ENCODE measurements at places on chromosomes 5 and 9.

DNA sequence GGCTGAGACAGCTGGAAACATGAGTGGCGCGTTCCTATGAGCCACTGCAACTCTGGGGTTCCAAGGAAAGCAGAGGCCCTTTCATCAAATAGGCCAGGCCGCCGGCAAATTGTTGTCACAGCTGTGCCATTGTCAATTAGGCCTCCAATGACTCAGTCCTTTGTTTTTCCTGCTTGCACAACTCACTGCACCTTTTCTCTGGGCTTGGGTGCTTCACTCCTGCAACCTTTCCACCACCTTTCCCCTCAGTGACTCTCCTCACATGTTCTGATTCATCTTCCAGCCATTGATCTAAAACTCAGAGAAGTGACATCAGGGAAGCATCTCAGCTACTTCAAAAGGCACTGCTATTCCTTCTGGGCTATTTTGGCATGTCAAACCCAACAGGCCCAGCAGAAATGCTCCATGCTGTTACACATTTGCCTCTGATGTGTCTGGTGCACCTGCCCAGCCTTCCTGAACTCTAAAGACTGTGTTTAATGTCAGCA is 653.7 kb downstream of the NR2F1-AS1 start:
- no peak for DNase-seq

- no peak for DNase-seq
Observed at GRCh38 chr5:176400382-176401156, 12.0 kb downstream of the HIGD2A start.

DNA sequence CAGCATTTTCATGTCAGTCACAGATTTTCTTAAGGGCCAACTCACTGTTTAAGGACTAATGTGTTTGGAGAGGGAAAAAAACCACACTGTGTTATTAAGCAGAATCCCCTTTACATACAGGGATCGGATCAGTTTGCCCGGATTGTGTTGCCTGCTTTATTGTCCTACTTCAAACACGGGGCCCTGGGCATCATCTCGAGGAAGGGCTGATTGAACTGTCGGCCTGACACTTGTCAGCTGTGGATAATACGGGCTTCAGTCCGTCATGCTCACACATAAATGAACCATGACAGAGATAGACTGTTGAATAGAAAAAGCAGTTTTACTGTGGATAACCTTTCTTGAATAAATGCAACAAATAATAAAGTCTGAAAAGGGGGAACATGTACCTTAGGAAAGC is 325.0 kb downstream of the ZSWIM6 start:
- DNase-seq, result no peak

DNA sequence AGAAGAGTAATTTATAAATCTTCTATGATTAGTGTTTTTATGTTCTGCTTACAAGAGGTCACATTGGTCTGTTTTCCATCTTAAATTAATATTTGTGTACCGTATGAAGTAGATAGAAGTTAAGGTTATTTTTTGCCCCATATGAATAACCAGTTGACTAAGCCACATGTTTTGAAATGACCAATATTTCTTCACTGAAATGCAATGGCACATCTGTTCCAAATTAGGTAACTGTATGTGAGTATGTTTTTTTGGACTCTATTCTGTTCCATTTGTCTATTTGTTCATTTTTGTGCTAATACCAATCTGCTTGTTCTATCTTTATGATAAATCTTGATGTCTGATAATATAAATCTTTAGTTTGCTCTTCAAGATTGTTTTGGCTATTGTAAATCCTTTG is 17.7 kb downstream of the JAK2 start:
- DNase-seq, result no peak

DNA sequence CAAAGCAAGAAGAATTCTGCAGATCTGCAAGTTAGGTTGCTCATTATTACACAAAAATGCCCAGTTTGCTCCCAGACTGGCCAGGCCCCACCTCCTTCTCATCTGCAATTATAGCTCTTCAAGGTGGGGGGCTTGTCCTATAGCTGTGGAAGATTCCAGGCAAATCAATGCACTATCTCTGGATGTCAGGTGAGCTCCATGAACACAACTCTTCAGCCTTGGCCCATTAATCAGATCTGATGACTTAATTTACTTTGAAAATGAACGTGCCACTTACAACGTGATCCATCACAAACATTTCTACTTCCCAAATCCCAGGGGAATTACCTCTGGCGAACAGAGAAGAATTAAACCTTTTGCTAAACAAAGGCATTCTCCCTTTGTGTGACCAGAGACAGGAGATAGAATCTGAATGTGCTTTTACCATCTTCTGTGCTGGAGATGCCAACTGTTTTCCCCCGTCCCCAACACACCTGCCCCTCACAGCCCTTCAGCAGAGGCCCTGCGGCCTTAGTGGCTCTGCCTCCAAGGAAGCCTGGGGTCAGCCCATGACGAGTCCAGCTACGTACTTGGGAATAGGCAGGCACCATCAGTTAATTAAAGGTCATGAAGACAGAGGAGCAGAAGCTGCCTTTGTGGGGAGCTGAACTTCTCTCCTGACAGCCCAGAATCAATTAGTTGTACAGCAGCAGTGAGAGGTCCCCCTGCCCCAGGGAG is 60.5 kb downstream of the SNX18 start:
- DNase-seq, result no peak

- no peak for DNase-seq
Observed at GRCh38 chr5:137622850-137623249, 113.0 kb downstream of the KLHL3 start.

GRCh38 chr5:125505115-125505514 is 758.7 kb upstream of the ZNF608 start:
- no peak for DNase-seq

DNA sequence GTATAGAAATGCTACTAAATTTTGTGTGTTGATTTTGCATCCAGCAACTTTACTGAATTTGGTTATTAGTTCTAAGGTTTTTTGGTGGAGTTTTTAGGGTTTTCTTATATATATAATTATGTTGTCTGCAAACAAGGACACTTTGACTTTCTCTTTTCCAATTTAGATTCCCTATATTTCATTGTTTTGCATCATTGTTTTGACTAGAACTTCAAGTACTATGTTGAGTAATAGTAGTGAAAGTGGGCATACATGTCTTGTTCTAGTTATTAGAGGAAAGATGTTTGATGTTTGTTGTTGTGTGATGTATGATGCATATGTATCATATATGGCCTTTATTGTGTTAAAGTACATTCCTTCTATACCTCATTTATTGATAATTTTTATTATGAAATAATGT is 362.3 kb upstream of the PRR16 start:
- no peak for DNase-seq

DNA sequence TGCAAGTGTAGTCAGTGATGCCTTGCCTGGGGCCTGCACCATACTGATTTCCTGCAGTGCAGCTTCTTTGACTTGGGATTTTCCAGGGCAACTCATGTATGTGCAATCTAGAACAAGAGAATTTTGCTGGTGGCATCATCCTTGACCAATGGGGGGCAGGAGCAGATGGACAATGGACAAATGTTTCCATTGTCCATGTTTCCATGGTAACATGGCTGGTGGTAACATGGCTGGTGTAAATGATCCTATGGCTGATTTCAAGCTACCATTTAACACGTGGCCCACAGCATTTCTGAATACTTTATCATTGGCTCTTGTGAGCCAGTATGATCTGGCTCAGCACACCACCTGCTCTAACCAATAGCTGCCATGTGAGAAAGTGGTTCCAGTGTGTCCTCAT is 130.1 kb upstream of the OSMR start:
- DNase-seq, result no peak

DNA sequence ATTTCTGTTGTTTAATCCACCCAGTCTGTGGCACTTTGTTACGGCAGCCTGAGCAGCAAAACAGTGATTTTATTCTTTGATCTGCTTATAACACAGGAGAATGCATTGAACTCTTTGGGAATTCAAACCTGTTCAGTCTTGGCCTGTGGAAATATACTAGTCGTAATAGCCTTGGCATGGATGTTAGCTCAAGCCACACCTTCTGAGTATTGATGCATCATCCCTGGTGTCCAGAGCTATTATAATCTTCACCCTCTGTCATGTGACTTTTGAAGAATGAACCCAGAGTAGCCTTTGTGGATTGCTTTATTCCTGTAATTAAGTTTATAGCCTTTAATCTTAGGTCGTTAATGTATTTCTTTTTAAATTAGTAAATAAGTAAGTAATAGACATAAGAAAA is 50.8 kb upstream of the TEX48 start:
- no peak for DNase-seq

- DNase-seq, result no peak
Observed at GRCh38 chr9:34337403-34337802, 8.0 kb downstream of the NUDT2 start.

DNA sequence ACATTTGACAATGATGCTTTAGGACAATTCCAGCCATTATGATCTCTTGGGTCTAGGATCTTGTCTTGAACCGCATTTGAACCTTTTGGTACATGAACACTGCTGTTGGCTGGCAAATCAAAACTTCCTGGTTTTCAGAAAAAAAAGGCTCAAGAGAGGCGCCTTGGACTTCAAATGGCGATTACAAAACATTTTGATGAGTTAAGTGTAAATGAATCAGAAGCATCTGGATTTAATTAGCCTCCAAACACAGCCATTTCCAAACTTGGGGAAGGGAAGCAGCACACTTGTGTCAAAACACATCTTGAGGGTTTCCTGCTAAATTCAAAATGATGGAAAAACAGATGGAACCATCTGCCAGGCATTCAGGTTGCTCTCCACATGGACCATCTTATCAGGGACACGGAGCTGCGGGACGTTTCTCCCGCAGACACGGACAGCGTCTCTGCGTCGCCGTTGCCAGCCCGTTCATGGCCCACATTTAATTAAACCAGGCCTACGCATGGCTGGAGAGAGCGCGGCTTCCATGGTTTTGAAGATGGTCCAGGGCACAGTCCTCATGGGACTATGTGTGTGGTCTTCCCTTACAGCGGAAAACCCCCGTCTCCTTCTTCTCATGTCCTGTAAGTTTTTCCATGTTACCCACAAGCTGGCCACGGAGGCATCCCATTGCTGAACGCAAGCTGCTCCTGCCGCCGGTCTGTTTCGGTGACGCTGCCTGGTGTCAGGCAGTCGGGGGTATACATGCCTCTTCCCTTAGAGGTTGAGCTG is 55.8 kb upstream of the PTCH1 start:
- DNase-seq, result no peak

DNA sequence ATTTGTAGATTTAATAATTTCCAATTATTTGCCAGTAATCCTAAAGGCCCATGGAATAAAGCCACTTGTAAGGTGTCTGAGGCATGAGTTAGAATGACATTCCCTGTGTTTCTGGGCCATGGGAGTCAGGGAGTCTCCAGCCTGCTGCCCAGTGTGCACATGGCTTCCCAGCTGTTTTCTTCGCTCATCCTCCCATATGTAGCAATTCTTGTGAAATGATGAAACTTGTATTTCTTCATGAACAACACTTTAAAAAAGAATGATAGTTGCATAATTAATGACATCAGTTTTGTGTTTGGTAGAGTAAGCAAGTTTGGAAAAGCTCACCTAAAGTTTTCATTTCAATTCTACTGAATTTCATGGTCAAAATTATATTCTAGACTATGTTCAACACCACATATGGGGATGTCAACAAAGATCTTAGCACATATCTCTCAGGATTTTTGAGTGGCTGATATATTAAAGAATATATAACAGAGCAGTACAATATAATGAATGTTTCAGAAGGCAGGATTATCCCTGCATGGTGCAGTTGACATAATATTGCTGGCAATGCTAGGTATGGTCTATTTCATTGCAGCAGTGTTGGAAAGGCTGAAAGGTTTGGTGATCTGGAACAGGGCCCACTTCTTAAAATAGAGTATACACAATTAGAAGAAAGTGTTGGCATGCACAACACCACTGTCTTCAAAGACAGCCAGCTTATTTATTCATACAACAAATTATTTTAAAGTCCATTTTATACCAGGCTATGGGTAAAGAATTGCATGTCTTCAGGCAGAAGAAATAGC is 44.7 kb downstream of the GRIN3A start:
- no peak for DNase-seq

GRCh38 chr5:13659391-13659790 is 285.1 kb downstream of the DNAH5 start:
- no peak for DNase-seq

DNA sequence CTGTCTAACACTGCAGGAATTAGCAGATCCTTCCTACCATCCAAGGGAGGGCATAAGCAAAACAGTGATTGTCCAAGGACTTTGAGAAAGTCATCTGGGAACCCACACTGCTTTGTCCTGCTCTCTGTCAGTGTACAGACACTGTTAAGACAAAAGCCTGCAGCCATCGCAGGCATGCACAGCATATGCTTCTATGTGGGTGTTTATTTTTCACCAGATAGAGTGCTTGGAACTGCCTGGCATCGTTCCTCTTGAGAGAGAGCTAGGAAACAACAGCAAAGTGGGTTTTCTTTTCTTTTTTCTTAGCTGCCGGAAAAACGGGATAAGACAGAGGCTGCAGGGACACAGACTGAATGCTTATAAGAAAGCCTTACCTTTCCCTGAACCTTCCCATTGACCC is 212.3 kb downstream of the ICE1 start:
- DNase-seq, result no peak

DNA sequence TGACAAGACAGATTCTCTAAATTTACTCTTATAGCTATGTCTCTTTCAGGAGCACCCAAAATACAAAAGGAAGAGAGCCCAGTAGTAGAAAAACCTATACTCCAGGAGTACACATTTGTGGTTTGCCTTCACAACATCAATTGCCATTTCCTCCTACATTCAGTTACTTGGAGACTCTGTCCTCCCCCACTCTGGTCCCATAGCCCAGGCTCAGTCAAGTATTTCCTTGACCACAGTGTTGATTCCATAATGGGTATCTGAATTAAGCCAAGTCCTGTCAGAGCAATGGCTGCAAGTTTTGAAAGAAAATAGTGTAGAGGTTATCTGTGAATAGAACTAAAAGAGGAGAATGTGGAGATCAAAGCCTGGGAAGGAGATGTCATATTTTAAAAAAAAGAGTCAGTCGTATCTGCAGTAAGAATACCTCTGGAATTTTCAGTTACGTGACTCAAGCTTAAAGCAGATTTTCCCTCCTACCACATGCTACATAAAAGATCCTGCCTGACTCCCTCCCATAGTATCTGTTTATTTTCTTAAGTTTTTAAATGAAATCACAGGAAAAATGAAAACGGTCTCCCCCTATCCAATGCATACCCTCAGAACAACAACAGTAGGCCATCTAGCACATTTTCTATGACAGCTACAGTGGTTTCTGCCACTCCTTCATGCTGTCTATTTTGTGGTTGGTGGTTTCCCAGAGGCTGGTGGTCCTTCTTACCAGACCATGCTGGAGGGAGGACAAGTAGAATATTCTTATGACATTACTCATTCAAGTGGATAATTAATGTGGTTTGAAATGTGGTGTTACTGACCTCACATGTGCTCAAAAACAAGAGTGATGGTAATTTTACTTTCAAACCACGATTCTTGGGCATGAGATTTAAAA is 249.7 kb upstream of the TMEM161B start:
- no peak for DNase-seq

DNA sequence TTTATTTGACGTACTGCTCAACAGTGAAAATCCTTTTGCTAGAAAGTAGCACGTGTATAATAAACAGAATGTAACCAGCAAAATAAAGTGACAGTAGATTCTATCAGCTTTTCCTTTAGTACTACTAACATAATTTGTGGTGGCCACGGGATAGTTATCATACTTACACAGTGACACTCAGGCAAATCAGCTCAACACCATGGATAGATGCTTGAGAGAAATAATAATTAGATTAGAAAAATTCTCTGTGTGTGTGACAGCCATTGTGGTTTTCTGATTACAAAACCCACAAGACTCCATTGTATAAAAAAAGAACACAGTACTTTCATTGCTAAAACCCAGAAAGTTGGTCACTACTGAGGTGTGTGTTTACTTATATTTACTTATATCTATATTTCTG is 101.1 kb downstream of the MUSK start:
- no peak for DNase-seq
